ENCODE measurements at places on chromosomes 13 and 19.

GRCh38 chr13:30882026-30882850, 23.8 kb upstream of the MEDAG start:
- DNase-seq, result no peak

GRCh38 chr19:7516333-7516732, 430 bp downstream of the ZNF358 start:
- DNase-seq, result no peak

DNA sequence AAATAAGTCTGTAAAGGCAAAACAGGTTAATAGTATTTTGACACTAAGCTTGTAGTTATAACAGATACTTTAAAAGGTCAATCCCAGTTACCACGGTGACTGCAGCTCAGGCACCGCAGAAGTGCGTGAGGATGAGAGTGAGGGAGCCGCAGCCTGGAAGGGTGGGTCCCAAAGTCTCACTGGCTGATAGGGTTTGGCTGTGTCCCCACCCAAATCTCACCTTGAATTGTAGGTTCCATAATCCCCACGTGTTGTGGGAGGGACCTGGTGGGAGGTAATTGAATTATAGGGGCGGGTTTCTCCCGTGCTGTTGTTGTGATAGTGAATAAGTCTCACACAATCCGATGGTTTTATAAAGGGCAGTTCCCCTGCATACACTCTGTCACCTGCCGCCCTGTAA, 40.0 kb upstream of the GAS6 start:
- no peak for DNase-seq

- no peak for DNase-seq
These were observed 2.8 kb upstream of the NLRP12 start for GRCh38 chr19:53826876-53827275.

DNA sequence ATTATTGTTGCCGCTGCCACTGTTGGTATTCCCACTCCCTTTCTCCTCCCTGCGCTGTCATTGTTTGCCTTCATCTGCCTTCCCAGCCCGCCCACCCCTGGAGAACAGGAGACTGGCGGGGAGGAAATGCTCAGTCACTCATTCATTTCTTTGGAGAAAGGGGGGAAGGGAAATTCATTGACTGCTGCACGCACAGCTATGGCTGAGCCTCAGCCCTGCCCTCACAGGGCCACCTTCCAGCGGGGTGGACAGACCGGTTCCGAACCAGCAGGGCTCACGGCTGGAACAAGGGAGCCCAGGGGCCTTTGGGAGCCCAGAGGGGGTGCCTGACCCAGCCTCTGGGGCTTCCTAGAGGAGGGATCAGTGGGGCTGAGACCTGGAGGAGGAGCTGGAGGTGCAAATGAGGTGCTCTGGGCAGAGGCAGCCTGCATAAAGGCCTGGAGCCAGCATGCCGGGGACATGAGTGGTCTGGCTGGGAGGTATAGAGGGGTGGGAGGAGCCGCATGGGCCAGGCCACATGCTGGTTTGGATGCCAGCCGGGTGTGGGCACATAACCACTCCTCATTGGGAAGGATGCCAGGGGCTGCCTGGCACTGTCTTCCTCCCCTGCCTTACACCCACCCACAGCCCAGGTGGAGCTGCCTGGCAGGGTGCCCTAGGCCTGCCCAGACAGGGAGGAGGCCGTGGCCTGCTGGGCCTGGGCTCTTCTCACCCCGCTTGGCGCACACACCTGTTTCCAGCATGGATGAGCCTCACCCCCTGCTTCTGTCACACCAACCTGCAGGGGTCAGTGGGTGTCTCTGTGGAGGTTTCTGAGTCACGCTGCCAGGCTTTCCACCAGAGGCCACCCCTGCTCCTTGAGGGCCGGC, 26.8 kb downstream of the PPP5C start:
- no peak for DNase-seq

DNA sequence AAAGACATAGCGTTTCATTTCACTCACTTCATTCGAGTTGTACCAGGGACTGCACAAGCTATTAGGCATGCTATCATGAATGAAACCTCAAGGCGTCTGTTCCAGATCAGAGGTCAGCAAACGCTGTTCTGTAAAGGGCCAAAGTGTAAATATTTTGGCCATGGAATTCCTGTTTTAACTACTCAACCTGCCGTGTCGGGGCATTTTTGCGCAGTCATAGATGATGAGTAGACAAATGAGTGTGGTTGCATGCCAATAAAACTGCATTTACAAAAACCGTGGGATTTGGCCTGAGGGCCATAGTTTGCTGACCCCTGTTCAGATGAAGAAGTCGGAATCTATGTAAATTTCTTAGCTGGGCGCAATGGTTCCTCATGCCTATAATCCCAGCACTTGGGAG, 6.5 kb downstream of the INSR start:
- no peak for DNase-seq

Data from activated CD4-positive, CD25-positive, alpha-beta regulatory T cell treated with anti-CD3 and anti-CD28 coated beads, Interleukin-2, amount 50 U/mL, for 16 hours (primary cell).